ENCODE measurements at places on chromosomes 13 and 19. TPM values are rescaled to one million over a fixed set of nuclear protein-coding genes. Genes with fewer than 3 reads are reported as not detected.
A peak's percentile ranks its signal among the peaks of the same experiment; 100 is the strongest.

DNA sequence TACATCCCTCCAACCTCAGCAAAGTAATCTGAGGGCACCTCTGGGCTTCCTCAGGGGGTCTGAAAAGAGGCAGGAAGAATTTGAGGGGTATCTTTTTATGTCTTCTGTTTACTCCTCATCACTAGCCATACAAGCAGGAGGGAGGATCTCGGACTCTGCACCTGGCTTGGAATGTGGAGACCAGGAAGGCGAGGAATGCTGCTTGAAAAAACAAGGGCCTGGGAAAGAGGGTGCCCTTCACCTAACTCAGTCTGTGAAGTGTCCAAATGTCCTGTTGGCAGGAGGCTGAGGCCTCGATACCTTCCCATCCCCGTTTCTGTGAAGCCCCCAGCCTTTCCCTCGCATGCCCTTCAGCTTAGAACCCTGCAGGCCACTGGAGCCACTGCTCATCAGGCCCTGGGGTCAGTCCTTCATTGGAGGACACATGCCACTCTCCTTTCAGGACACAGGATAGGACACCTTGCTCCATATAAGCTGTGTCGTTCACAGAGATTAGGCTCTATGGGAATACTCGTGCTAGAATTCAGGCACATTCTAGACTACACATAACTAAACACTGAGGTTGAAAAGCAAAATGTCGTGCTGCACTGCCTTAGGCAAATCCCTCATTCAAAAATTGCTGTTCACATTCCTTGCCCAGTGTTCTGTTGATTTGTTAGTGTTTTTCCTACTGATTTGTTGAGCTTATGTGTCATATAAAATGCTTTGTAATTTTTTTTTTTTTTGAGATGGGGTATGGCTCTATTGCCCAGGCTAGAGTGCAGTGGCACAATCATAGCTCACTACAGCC lies 49.7 kb downstream of the ESD start:
- H3K4me3 ChIP-seq, result no peak overlapping the region
- no peaks in the 10 kb centered on the region for H3K27me3 ChIP-seq
- no peak for DNase-seq
- H3K27ac ChIP-seq, result no peak overlapping the region

DNA sequence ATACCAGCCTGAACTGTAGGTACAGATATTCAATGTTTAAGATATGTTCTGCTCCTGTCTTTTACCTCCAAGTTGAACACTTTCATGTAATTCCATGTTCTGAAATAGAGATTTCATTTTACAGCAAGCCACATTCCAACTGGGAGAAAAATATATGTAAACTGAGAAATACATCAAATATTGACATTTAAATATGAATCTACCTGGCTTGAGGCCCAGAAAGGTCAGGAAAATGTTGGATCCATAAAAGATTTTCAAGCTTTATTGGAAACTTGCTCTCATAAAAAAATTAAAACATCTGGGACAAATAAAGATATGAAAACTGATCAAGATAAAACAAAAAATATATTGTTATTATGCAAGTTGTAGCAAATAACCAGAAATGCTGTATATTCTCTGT lies 1078.7 kb upstream of the ATXN8OS start:
- no peaks in the 10 kb centered on the region for H3K4me1 ChIP-seq
- H3K27ac ChIP-seq, result no peak overlapping the region
- no peak for DNase-seq
- H3K4me3 ChIP-seq, result no peak overlapping the region

GRCh38 chr19:49133621-49134454 lies 14.5 kb downstream of the PPFIA3 start:
- peaks cover 15% of the 10 kb centered on the region for H3K4me1 ChIP-seq
- H3K4me3 ChIP-seq, result no peak overlapping the region
- H3K27ac ChIP-seq, result peak overlapping the region; percentile 63
- no peaks in the 10 kb centered on the region for H3K27me3 ChIP-seq

GRCh38 chr13:97068151-97068550 lies 73.9 kb upstream of the OXGR1 start:
- no peak overlapping the region for H3K4me3 ChIP-seq
- no peak for DNase-seq
- H3K27me3 ChIP-seq, result peaks cover 4% of the 10 kb centered on the region
- no peaks in the 10 kb centered on the region for H3K36me3 ChIP-seq
- H3K27ac ChIP-seq, result no peak overlapping the region

GRCh38 chr19:27779954-27780353 lies 1433.0 kb downstream of the UQCRFS1 start:
- no peak for DNase-seq
- H3K27me3 ChIP-seq, result no peaks in the 10 kb centered on the region
- peaks cover 8% of the 10 kb centered on the region for H3K36me3 ChIP-seq

DNA sequence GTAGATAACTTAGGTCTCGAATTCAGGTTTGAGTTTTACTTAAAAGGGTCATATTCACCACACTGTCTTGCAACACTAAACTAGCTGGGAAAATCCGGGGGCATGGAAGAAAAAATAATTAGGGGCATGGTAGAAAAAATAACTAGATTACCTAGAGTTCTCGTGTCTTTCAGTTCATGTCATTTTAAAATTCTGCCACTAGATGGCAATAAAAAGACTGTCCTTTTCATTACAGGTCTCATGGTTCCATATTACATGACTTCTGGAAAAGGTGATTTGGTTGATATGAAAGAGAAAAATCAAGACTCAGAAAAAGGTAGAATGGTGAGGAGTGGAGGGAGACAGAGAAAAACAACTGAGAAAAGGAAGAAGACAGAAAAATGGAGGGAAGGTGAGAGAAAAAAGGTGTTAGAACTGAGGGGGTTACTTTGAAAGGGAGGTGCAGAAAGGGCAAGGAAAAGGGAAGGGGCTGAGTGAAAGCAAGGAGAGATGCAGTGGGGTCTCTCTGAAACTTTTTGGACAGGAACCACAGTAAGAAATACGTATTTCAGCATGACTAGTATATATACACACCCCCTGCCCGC lies 299.0 kb downstream of the KLF12 start:
- no peak overlapping the region for H3K27ac ChIP-seq
- no peak for DNase-seq
- no peaks in the 10 kb centered on the region for H3K36me3 ChIP-seq
- H3K4me1 ChIP-seq, result peaks cover 16% of the 10 kb centered on the region
- H3K4me3 ChIP-seq, result no peak overlapping the region
- H3K27me3 ChIP-seq, result no peaks in the 10 kb centered on the region

- peaks cover 23% of the 10 kb centered on the region for H3K4me1 ChIP-seq
- H3K27ac ChIP-seq, result no peak overlapping the region
- DNase-seq, result no peak
Measured at GRCh38 chr19:55344444-55344843, 4.8 kb downstream of the KMT5C start.

DNA sequence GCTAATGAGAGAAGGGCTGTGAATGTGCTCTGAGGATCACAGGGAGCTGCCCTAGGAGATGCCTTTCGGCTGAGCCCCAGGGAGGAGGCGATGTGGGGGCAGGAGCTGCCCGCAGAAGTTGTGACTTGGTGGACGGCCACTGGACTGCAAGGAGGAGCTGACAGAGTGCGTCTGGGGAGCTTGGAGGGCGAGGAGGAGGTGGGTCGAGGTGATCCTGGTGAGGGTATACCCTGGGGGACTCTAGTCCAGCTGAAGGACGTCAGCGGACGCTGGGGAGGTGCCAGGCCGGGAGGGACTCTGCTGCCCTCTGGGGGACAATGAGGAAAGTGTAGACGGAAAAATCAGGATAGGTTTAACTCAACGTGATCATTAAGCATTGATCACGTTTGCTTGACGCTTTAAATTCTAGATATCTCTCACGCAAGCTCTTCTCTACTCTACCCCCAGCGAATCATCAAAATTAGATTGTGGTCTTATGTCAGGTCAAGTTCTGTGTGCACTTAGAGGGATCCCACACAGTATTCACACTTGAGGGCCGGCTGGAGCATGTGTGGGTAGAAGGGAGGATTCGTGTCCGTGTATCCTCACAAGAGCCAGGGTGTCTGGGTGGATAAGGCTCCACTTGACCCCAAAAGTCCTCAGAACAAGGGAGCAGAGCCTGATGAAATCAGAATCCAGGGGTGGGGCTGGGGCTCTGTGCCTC lies 3.3 kb upstream of the CEACAM7 start:
- H3K36me3 ChIP-seq, result no peaks in the 10 kb centered on the region
- no peak overlapping the region for H3K27ac ChIP-seq
- no peaks in the 10 kb centered on the region for H3K4me1 ChIP-seq
- H3K4me3 ChIP-seq, result no peak overlapping the region
- DNase-seq, result peak; percentile 62

- H3K27ac ChIP-seq, result no peak overlapping the region
- H3K4me1 ChIP-seq, result no peaks in the 10 kb centered on the region
- H3K36me3 ChIP-seq, result no peaks in the 10 kb centered on the region
- DNase-seq, result no peak
- no peaks in the 10 kb centered on the region for H3K27me3 ChIP-seq
- H3K4me3 ChIP-seq, result no peak overlapping the region
Measured at GRCh38 chr13:68417801-68418200, 1187.7 kb upstream of the PCDH9 start.

DNA sequence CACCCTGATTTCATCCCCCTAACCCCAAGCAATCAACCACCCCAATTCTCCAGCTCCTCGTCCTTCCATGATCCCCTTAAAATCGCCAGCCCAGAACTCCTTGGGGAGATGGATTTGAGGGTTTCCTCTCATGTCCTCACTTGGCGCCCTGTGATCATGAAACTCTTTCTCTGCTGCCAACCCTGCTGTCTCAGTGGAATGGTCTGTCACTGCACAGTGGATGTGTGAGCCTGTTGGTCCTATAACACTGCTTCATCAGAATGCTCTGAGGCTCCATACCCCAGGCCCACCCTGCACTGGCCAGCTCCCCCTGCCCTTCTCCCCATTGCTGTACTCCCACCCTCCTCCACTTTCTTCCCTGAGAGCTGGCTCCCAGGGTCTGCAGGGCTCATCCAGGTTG lies 12.6 kb upstream of the ZNF792 start:
- no peak overlapping the region for H3K4me3 ChIP-seq
- no peaks in the 10 kb centered on the region for H3K36me3 ChIP-seq
- no peak for DNase-seq

GRCh38 chr13:108270442-108270841 lies 924 bp downstream of the TNFSF13B start:
- no peaks in the 10 kb centered on the region for H3K27me3 ChIP-seq
- no peaks in the 10 kb centered on the region for H3K36me3 ChIP-seq
- H3K27ac ChIP-seq, result peak overlapping the region; percentile 45
- no peak for DNase-seq

GRCh38 chr13:99220199-99220935 lies 19.7 kb downstream of the UBAC2 start:
- H3K36me3 ChIP-seq, result no peaks in the 10 kb centered on the region
- H3K27me3 ChIP-seq, result no peaks in the 10 kb centered on the region
- peaks cover 50% of the 10 kb centered on the region for H3K4me1 ChIP-seq
- DNase-seq, result no peak
- H3K27ac ChIP-seq, result no peak overlapping the region

GRCh38 chr13:77579959-77580358 lies 44.5 kb downstream of the SCEL start:
- no peaks in the 10 kb centered on the region for H3K36me3 ChIP-seq
- H3K4me1 ChIP-seq, result no peaks in the 10 kb centered on the region
- no peak overlapping the region for H3K27ac ChIP-seq
- no peak for DNase-seq
- H3K4me3 ChIP-seq, result no peak overlapping the region

GRCh38 chr19:11091703-11092153 lies 2.5 kb downstream of the LDLR start:
- H3K27me3 ChIP-seq, result no peaks in the 10 kb centered on the region
- no peaks in the 10 kb centered on the region for H3K36me3 ChIP-seq
- peak overlapping the region; percentile 61 for H3K4me3 ChIP-seq
- peaks cover 57% of the 10 kb centered on the region for H3K4me1 ChIP-seq
- peak; percentile 79 for DNase-seq
- H3K27ac ChIP-seq, result peak overlapping the region; percentile 98

DNA sequence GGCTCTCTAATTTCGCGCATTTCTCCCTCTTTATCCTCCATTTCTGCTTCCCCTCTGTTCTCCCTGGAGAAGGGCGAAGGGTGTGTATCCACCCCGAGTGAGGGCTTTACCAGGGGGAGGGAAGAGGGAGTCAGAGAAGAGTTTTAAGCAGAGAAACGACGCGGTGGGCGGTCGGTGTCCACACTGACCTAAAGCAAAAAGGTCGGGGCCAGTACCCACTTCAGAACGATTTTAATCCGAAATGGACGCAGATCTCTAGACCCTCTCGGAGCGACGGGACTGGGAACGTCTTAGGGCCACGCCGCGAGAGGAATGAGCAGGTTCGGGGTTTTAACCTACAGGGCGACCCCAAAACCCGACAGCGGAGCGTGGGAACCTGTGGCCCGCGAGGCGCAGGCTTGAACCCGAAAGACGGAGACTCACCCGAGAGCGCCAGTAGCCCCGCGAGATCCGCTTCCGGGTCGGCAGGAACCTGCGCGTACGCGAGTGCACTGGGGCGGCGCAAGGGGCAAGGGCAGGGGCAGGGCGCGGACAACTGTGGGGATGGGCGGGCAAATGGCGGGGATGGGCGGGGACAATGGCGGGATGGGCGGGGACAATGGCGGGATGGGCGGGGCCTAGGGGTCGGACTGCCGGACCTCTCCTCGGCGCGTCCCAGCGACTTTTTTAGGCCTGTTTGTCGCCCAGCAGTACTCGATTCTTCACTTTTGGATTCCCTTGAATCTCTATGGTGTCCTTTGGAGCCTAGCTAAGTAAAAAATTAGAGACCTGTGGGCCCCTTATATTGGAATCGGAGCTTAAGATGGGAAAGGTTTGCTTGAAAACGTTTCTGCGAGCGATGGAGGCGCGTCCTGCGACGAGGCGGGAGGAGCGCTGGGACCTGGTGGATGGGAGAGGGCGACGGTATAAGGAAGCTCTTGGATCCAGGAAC lies at the start of gene ZNF677:
Gene ZNF677 (minus strand): TSS at position 463 of the 931 bp plus-strand sequence. CDS start 3,323 bp downstream, outside the sequence.
- H3K4me1 ChIP-seq, result no peaks in the 10 kb centered on the region
- DNase-seq, result peak; percentile 72
- H3K36me3 ChIP-seq, result peaks cover 18% of the 10 kb centered on the region

DNA sequence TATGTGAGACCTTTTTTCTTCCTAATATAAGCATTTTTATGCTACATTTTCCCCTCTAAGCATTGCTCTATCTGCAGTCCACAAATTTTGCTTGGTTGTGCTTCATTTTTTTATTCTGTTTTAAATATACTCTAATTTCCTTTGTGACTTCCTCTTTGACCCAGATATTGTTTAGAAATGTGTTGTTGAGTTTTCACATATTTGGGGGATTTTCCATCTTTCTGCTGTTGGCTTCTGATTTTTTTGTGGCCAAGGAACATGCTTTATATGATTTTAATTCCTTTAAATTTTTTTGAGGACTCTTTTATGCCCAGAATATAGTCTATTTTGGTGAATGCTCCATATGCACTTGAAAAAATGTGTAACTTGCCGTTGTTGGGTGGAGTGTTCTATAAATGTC lies 22.9 kb downstream of the UBAC2 start:
- H3K4me1 ChIP-seq, result peaks cover 8% of the 10 kb centered on the region
- H3K36me3 ChIP-seq, result no peaks in the 10 kb centered on the region
- no peaks in the 10 kb centered on the region for H3K27me3 ChIP-seq
- no peak overlapping the region for H3K4me3 ChIP-seq
- no peak for DNase-seq

DNA sequence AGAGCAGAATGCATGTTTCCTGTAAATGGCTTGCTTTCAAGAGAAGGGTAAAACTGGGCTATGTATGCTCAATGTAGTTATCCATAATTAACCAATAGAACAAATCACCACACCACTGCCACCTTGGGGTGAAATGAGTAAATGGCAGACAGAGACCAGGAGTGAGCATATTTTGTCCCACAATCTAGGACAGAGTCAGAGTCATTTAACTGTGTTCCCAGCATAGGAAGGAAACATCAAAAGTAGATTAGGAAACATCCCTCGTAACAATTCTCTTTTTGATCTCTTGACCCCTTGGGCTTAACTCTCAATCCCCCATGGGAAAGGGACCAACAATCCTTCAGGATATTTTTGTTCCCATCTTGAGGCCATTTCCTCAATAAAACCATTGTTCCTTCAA lies 224.8 kb downstream of the NHLRC3 start:
- H3K4me1 ChIP-seq, result peaks cover 7% of the 10 kb centered on the region
- no peaks in the 10 kb centered on the region for H3K36me3 ChIP-seq
- no peaks in the 10 kb centered on the region for H3K27me3 ChIP-seq
- no peak overlapping the region for H3K27ac ChIP-seq
- no peak overlapping the region for H3K4me3 ChIP-seq

The NPAS1 gene
- not detected for total RNA-seq

The LMTK3 gene
- 1.1 TPM for total RNA-seq

The C19orf67 gene
- total RNA-seq, result not detected
